ENCODE measurements at places on chromosomes 4 and X. TPM values are rescaled to one million over a fixed set of nuclear protein-coding genes. Genes with fewer than 3 reads are reported as not detected.

- DNase-seq, result no peak
Measured at GRCh38 chrX:129577877-129578276, 37.8 kb downstream of the OCRL start.

DNA sequence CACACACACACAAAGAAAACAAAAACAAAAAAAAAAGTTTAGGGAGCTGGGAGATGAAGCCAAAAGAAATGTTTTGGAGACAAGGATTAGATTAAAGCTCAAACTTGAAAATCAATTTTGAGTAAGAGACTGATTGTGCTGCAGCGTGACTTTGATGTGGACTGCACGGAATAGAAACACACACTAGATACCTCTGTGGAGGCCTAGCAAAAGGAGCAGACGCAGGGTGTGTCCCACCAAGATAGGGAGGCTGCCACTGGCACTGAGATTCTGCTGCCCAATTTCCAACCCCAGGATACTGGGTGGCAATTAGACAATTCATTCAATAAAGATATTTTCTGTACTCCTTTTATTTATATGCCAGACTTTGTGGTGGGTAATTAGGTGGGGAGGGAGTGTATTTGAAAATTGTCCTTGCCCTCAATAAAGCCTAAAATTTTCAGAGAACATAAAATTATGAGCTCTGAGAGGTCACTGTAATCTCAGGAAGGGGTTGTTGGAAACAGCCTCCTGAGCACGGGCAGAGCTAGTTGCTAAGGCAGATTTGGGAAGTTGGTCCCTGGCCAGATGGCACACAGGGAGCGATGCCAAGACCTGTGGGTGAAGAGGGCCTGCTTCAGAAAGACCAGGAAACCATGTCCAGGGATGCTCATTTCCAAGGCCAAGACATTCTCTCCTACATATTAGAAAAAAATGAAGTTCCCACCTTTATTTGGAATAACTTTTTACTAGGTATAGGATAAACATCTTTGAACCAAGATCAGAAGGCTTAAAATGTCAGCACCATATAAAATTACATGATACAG lies 1.9 kb upstream of the PPP3CA start:
- peak; percentile 48 for DNase-seq

DNA sequence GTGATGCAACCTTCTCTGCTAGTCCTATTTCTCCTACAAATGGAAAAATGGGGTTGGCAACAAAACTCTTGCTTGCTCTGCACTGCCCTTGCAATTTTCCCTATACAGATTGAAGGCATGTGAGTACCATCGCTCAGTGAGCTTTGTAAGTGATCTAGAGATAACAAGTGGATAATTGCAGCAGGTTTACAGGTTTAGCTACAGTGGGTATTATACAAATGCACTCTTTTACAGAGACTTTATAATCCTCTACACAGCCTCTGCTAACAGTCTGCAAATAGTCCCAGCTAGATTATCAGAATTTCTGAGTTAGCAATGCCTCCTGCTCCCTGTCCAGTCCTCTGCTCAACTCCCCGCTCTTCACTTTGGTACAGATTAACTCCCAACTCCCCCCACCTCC lies 11.1 kb downstream of the LEF1 start:
- no peak for DNase-seq

- DNase-seq, result no peak
Measured at GRCh38 chr4:120316416-120316815, 249.8 kb upstream of the MAD2L1 start.

GRCh38 chr4:185213877-185214276 lies 4.5 kb downstream of the SNX25 start:
- no peak for DNase-seq

DNA sequence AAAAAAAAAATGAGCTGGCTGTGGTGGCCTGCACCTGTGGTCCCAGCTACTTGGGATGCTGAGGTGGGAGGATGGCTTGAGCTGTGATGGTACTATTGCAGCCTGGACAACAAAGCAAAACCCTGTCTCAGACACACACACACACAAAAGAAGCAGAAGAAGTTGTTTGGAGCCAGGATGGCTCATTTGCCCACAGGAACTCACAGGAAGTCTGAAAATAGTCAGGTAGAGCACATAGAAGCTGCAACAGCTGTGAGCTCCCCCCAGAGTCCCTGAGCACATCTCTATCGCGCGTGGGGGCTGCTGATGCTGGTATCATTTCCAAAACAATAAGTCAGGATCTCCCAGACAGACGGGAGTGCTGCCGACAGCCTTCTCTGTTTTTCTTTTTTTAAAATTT lies 13.4 kb upstream of the DHRSX start:
- DNase-seq, result no peak

Gene F8A3
- total RNA-seq, result 0.19 TPM

Measured in left ventricle myocardium inferior (tissue), 1 donor.